ENCODE measurements at places on chromosomes 16 and 17.

DNA sequence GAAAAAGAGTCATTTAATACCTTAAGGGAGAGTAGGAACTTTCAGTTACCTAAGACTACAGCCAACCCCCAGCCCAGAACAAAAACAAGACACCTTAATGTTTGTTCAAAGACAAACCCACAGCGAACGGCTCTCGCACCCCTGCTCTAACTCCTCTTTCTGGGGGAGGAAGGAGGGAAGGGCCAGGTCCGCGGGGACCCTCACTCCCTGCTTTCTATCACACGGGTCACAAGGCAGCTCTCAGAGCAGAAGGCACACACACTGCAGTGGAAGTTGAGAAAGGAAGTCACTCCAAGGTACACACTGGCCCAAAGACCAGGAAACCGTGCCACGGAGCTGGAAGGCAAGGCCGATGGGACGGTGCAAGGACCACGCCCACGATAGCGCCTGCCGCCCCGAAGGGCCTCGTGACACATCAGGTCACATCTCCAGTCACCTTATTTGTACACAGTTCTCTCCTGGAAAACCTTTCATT is 10.0 kb downstream of the LITAFD start:
- DNase-seq, result no peak

GRCh38 chr17:50949989-50950877 is 84.1 kb upstream of the TOB1 start:
- no peak for DNase-seq

DNA sequence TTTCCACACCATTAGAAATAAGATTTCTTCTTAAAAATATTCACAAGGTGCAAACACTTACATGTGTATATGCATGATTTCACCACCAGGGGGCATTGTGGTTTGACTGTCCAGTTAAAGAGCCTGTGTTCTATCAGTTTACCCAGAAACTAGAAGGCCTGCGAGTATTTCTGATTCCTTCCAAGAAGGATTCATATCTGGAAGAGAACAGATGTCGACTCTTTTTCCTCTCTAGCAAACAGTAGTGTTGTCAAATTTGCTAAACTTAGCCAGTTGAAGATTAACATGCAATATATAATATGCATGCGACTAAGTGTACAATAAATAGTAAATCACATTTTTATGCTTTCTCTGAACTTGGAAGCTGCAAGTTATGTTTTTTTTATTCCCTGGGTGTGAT is 404.1 kb downstream of the WWOX start:
- DNase-seq, result peak; percentile 63

DNA sequence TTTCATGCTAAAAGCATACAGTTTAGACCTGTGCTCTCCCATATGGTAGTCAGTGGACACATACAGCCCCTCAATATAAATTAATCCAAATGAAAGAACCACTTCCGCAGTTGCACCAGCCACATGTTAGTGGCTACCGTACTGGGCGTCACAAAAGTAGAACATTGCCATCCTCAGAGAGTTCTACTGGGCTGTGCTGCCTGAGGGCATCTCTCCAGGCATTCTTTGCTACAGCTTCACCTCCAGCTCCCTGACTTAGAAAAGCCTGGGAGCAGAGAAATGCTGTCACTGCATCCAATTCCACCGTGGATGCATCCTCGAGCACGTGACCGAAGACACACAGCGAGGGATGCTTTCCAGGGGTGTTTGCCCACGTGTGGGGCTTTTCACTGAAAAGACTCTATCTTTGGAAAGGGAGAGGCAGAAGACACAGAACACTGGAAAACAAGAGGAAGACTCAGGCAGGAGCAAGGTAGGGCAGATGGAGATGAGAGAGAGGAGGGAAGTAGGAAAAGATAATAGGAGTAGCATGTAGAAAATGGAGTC is 86.4 kb downstream of the GAS7 start:
- DNase-seq, result no peak

GRCh38 chr17:39598047-39598481 is 9.7 kb downstream of the NEUROD2 start:
- peak; percentile 51 for DNase-seq

- no peak for DNase-seq
Measured at GRCh38 chr16:81600275-81600674, 155.7 kb downstream of the CMIP start.

GRCh38 chr17:38559051-38559879 is 46.5 kb downstream of the SRCIN1 start:
- DNase-seq, result peak; percentile 92

- DNase-seq, result no peak
Measured at GRCh38 chr16:6018848-6019489, 921.4 kb upstream of the EEF2KMT start.

DNA sequence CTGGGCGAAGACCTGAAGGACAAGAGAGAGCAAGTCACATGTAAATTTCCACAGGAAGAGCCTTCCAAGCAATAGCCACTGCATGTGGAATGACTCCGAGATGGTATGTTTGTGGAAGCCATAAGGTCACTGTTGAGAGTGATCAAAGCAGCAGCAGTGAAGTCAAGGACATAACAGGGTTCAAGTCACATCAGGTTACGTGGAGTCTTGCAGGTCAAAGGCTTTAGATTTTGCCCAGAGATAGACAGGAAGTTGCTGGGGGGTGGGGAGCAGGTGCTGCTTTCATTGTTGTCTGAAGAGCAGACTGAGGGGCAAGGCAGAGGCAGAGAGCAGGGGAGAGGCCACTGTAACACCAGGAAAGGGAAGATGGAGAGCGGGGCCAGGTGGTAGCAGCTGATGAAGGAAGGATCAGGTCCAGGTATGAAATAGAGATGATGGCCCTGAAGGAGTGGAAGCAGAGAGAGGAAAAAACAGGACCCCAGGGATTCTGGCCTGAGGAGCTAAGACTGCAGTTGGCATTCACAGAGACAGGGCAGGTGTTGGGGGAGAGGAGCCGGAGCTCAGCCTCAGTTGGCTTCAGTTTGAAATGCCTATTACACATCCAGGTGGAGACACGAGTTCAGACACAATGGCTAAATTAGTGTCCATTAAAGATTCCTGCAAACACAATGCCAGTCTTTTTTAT is 129.3 kb upstream of the AXIN2 start:
- DNase-seq, result no peak

DNA sequence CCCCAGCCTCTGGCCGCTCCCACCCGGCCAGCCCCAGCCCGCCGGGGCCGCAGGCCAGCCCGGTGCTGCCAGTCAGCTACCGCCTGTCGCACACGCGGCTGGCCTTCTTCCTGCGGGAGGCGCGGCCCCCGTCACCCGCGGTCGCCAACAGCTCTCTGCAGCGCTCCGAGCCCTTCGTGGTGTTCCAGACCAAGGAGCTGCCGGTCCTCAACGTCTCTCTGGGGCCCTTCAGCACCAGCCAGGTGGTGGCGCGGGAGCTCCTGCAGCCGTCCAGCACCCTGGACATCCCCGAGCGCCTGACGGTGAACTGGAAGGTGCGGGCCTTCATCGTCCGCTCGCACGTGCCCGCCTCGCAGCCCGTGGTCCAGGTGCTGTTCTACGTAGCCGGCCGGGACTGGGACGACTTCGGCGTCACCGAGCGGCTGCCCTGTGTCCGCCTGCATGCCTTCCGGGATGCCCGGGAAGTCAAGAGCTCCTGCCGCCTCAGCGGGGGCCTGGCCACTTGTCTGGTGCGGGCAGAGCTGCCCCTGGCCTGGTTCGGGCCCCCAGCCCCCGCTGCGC is 46.8 kb downstream of the TMEM132E start:
- no peak for DNase-seq

GRCh38 chr17:3935140-3935542 is 18.9 kb upstream of the P2RX1 start:
- no peak for DNase-seq

DNA sequence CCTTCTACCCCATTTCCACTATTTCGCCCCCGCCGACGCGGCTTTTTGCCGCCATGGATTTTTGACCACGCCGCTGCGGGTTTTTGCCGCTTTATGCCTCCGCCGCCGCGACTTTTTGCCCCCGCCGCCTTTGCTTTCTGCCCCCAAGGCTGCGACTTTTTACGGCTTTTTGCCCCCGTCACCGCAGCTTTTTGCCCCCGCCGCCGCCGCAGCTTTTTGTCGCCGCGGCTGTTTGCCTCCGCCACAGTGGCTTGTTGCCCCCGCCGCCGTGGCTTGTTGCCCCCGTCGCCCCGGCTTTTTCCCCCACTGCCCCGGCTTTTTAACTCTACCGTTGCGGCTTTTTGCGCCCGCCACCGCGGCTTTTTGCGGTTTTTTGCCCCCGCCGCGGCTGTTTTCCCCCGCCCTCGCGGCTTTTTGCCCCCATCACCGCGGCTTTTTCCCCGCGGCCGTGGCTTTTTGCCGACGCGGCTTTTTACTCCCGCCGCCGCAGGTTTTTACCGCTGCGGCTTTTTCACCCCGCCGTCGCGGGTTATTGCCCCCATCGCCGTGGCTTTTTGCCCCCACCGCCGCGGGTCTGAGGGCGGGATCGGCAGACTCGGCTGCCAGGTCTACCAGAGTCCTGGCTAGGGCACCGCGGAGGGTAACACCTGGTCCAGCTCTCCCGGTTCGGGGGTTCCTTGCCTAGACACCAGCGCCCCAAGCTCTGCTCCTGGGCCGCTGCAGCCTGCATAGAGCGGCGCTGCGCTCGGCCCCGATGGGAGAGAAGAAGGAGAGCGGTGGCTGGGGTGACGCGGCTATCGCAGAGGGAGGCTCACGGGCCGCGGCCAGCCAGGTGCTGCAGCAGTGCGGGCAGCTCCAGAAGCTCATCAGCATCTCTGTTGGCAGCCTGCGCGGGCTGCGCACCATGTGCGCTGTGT is 562.7 kb upstream of the WSB1 start:
- DNase-seq, result no peak

DNA sequence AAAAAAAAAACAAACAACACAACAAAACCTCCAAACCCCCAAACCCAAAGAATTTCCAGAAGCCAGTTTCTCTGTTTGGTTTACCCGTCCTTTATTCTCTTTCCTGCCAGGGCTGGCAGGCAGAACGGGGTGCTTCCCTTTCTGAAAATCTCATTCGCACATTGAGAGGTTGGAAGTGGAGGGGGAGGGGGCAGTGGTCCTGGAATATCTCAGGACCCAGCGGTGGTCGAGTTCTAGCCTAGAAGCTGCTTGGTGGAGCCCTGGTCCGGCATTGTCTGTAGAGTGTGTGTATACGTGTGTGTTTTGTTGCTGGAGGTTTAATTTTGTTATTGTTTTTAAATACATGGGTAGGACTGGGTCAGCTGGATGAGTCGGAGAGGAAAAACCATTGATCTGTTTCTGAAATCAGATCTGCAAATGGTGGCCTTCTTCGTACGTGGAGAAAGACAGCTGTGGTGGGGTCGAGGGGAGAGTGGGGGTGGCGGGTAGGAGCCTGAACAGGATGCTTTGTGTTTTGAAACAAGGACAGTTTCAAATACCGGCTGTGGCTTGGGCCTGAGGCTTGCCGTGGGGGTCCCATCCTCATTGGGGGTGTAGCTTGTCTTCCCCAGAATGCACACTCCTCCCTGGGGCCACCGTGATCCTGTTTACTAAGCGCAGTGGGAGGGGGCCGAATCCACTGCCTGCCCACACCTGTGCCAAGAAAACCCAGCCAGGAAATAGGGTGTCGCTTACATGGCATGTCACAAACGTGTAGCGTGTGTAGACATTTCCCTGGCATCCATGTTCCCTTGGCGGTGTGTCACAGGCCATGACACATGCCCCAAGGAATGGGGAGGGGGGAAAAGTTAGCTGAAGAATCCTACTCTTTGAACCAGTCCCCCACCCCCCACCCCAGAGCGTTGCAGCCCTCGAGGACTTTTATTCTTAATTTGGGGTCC is 1.6 kb downstream of the CMIP start:
- no peak for DNase-seq

DNA sequence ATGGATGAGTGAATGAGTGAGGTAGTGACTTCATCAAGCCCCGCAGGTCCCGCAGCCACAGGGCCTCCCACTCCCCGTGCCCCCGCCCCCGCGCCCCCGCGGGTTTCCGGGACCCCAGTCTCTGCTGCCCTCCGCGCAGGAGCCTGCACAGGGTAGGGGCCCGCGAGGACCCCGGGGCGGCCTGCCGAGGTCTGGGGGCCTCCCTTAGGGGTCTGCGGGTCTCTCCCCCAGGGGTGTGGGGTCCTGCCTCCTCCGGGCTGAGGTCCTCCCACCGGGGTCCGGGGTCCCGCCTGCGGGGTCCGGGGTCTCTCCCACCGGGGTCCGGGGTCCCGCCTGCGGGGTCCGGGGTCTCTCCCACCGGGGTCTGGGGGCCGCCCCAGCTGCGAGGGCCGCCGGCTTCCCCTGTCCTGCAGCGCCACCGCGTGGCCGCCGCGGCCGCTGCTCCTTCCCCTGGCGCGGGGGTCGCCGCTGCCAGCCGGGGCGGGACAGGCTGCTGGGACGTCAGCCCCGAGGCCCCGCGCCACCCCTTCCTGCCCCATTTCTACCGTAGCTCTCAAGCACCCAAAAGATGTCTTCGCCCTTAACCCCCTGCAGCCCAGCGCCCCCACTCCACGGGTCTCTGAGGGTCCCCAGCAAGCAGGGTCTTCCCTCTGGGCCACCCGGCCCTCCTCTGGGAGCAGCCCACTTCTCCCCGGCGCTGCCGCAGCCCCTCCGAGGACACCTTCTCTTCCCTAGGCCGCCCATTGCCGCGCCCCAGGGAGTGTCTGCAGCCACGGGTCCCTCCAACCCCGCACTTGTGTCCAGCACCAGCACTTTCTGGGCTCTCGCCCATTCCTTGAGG is 10.4 kb upstream of the CHMP6 start:
- peak; percentile 70 for DNase-seq

- no peak for DNase-seq
Measured at GRCh38 chr17:11582217-11582616, 16.1 kb upstream of the DNAH9 start.

GRCh38 chr16:1535391-1536291 is 2.2 kb downstream of the TMEM204 start:
- DNase-seq, result no peak

GRCh38 chr17:78089576-78090281 is 38.8 kb downstream of the TMC6 start:
- no peak for DNase-seq

DNA sequence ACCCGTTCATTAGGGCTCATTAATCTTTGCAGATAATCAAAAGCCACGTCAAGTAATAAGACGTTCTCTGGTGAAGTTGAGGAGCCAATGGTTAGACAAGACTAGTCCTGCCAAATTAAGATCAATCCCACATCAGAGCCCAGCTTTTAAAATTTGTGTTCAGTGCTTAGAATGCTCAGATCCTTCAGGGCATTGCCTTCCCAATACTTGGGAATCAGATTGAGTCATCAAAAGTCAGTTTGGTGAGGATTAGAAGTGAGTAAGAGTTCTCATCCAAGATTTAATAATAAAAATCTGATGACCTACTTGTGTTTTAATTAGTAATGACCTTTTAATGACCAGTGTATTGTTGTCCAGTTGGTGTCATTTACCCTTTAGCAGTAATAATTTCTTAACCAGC is 19.8 kb downstream of the MAP2K4 start:
- DNase-seq, result no peak

GRCh38 chr17:80569924-80570323 is 25.3 kb downstream of the RPTOR start:
- no peak for DNase-seq

DNA sequence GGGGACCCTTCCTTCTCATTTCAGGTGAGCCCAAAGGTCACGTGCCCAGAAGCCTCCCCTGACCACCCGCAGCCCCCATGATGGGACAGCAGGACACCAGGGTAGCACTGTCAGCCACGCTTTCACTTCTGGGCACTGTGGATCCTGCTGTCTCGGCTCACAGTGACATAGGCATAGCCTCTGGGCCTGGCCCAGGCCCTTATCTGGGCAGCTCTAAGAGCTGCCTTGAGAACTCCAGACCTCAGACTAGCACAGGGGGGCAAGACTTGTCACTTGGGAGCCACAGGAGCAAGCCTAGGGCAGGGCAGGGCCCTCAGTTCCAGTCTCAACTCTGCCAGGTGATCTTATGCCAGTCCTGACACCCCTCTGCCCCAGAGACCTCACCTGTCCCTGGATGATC is 4.7 kb downstream of the NATD1 start:
- no peak for DNase-seq

Measured in stimulated activated effector memory CD8-positive, alpha-beta T cell treated with anti-CD3 and anti-CD28 coated beads, Interleukin-12 subunit alpha, Interleukin-12 subunit beta, amount 100 ng/mL, for 72 hours (primary cell).